NCI-H1417 treated with DMSO at 0.1 percent for 48 hours (cell line): ENCODE measurements at places on chromosomes 11 and 22.

DNA sequence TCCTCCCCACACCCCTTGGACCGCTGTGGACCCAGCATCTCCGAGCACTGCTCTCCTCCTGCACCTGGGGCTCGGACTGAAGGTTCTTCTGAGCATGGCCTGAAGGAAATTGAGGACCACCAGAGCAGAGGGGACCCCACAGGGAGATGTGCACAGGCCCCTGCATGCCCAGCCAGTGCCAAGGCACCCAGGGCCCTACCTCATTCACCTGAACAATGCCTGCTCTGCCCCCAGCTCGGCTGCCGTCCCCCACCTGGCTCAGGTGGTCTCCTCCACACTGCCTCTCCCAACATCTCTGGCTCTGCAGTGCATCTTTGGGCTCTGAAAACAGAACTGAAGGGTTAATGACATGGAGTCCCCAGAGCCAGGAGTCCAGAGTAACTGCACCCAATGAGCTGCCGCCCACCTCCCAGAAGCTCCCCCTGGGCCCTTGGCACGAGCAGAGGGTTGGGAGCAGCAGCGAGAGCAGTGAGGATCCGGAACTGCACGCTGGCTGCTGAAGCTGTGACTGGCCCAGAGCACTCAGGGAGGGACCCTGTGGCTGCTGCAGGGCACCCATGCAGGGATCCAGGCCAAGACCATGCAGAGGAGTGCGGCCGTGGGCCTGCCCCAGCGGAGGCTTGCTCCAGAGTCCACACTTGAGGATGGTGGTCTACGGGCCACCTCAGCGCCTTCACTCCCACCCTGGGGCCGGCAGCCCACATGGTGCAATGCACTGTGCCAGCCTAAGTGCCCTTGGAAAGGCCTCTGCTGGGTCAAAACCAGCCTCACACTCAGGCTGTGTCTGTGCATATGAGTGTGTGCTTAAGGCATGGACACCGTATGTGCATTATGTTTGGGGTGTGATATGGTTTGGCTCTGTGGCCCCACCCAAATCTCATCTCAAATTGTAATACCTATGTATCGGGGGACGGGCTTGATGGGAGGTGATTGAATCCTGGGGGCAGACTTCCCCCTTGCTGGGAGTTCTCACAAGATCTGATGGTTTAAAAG is 686.1 kb downstream of the TBC1D22A start:
- DNase-seq = no peak

GRCh38 chr11:3944198-3944597 is 88.7 kb downstream of the STIM1 start:
- DNase-seq = no peak

DNA sequence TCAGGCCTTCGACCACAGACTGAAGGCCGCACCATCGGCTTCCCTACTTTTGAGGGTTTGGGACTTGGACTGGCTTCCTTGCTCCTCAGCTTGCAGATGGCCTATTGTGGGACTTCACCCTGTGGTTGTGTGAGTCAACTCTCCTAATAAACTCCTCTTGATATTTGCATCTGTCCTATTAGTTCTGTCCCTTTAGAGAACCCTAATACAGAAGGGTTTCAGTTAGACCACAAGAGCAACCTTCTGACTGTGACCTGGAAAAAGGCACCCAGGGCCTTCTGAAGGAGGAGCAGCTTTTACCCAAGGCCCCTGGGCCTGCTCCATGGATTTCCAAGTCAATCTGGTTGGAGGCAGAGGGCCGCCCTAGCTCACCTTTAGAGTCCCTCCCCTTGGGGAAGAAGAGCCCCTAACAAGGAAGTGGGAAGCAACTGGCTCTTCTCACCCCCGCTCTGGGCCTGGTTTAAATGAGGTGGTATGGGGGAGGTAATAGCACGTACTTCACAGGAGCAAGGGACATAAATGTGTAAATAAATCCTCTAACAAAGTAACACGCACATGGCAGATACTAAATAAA is 11.2 kb upstream of the CHST1 start:
- no peak for DNase-seq

DNA sequence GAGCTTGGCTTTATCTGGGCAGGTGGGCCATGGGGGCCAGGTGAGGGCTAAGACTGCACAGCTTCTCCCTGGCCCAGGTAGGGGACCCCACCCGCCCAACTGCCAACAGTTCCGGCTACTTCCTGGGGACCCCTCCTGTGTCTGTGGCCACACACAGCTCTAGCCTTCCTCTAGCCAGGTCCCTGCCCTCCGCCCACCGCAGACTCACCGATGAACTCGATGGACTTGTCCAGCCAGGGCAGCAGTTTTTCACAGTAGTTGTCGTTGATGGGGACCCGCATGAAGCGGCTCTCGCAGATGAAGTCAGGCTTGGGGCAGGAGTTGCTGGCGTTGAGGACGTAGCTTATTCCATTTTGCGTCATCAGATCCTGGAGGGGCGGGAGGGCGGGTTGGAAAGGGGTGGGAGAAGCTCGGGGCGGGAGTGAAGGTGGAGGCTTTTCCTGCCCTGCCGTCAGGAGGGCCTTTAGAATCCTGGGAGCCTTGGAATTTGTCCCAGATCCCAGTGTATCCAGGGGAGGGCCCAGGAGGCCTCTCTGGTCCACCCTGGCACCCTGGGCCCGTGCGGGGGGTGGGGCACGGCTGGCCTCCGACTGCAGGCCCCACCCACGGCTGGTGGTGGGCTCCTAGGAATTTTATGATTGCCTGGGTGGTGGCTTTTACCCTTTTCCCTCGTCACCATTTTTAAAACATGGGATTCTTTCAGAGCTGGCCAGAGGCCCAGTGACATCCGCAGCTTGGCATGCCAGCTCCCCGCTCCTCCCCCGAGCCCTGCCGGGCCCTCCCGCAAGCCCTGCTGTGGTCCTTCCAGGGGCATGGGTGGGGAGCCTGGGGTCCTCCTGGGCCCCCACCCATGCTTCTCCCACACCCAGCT is 13.9 kb downstream of the DUSP8 start:
- no peak for DNase-seq

- no peak for DNase-seq
Observed at GRCh38 chr11:34671946-34672345, 51.1 kb downstream of the EHF start.

- no peak for DNase-seq
Observed at GRCh38 chr11:15622231-15622890, 507.6 kb downstream of the INSC start.

- DNase-seq = no peak
Observed at GRCh38 chr11:113278925-113279324, 35.5 kb upstream of the TTC12 start.

DNA sequence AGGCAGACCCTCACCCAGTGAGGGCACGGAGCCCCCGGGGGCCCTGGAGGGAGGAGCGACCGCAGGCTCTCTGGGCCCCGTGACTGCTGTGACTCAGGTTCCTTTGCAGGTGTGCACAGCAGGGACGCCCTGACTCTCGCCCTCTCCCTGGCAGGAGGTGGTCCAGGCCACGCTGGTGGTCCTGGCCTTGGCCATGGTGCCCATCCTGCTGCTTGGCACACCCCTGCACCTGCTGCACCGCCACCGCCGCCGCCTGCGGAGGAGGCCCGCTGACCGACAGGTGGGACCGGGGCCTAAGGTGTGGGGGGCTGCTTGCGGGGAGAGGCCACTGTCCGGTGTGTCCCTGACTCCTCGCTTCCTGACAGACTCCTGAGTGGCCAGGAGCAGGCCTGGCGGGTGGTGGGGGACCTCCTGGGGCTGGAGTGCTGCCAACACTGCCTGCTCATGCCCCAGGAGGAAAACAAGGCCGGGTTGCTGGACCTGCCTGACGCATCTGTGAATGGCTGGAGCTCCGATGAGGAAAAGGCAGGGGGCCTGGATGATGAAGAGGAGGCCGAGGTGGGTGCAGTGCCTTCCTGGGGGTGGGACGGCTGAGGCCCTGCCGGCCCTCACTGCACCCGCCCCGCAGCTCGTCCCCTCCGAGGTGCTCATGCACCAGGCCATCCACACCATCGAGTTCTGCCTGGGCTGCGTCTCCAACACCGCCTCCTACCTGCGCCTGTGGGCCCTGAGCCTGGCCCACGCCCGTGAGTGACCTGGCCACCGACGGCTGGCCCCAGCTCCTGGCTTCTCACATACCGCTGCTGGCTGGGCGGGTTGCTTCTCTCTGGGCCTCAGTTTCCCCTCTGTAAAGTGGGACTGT is 10.9 kb downstream of the TCIRG1 start:
- DNase-seq = no peak

DNA sequence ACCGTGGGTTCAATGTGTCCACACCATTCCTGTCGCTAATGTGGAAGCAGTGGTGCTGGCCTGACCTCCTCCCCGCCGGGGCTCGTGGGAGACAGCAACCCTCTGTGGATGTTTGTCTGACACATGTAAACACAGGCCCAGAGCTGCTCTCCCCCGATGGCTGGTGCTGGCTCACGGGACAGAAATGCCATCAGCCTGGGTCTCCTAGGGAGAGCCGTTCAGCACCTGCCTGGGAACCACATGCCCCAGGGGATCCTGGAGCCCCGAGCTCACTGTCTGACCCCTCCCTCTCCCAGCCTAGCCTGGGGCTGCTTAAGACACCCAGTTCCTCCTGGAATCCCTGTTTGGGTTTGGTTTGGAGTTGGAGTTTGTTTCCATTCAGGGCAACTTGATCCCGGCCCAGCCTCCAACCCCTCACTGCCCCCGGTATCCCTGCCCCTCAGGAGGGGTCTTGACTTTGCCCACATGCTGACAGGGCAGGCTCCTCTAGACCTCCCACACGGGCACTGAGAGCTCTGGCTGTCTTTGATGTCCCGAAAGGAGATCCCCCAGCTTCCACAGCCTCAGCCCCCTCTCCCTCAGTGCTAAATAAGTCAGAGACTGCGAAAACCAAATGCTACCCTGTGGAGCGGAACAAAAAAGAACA is 50.9 kb upstream of the WNT11 start:
- no peak for DNase-seq

- no peak for DNase-seq
Observed at GRCh38 chr11:80838153-80838552, 1397.3 kb upstream of the TENM4 start.

DNA sequence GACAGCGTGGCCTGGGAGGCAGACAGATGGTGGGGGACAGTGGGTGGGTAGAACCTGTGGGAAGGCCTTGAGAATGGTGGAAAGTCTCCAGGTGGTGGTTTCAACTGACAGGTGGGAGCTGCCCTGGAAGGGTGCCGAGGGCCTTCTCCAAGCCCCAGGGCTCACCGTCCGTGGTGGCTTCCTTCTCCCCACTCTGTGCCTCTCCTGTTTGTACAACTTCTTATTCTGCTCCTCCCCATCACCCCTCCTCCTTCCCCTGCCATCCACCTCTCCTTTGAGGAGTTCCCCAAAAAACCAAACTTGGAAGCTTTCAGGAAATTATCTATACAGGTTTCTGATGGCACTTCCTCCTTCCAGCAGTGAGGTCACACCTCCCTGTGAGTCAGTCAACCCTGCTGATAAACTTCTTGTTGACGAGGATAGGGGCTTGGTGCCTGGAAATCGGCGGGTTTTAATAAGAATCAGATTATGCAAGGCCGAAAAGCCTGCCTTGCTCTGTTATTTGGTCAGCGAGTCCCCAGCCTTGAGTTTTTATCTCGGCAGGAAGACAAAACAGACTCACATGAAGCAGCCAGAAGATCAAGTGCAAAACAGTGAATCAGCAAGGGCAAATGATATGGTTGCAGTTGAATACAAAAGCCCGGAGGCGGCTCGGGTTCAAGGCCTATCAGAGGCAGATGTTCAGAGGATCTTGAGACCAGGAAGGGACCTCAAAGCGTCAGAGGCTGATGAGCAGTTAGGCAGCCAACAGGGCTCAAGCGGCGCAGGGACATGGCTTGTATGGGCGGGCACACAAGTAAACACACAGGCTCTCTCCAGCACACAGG is 9.5 kb upstream of the ST3GAL4 start:
- no peak for DNase-seq

DNA sequence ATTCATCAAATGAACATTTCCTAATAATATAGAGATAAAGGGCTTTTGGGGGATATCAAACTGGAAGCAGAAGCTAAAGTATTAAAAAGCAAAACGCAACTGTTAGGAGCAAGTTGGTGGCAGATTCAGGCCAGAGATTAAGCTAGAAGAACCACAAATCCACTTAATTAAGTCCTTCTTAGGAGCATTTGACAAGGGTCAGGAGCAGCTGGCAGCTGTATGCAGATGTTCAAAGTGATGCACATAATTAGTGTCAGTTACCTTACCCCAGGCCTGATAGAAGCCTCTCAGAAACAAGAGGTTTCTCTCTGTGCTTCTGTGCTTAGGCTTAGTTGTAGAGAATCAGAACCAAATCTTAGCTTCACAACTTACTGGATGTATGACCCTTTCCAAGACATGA is 546.5 kb upstream of the ANO5 start:
- no peak for DNase-seq

GRCh38 chr11:56013805-56014204 is 13.6 kb upstream of the OR5AS1 start:
- no peak for DNase-seq

GRCh38 chr11:37336401-37336800 is 738.4 kb upstream of the RAG2 start:
- DNase-seq = no peak

DNA sequence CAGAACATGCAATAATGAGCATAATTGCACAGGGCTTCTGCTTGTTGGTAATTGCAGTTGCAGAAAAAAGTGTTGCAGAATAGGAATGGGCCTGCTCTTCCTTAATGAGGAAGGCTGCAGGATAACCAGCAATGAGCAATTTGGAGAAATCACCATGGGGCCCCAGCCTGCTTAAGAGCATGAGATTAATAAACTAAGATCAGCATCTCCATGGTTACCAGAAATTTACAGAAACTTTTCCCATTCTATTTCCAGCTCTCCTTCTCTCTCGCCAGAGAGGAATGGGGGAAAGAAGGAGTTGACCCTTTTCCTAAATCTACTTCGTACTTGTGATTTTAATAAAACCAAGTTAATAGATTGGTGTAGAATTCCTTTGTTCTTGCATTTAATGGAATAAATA is 80.9 kb upstream of the CSNK2A3 start:
- no peak for DNase-seq

- DNase-seq = no peak
Observed at GRCh38 chr11:111344032-111344431, 35.0 kb downstream of the POU2AF1 start.

GRCh38 chr11:12900496-12900895 is 108.6 kb upstream of the RASSF10 start:
- DNase-seq = no peak

GRCh38 chr11:19890308-19890707 is 177.7 kb downstream of the NAV2 start:
- DNase-seq = no peak

- no peak for DNase-seq
Observed at GRCh38 chr22:28229566-28230485, 310.8 kb upstream of the PITPNB start.

DNA sequence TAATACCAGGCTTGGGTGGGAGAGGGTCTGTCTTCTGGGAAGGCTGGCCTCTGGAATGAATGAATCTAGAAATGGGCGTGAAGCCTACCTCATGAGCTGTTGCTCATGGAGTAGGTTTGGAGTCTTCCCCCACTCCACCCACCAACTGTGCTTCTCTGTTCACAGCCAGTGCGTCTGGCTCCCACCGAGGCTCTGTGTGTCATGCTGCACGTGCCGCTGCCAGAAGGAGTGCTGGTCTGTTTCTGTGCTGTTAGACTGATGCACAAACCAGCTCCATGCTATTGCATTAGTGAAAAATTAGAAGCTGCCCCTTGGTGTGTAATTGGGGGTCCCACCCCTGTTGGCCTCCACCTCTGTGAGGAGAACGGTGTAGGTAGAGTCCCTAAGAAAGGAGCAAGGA is 132.3 kb upstream of the PARVA start:
- no peak for DNase-seq
